ENCODE measurements at places on chromosomes 4 and X. TPM values are rescaled to one million over a fixed set of nuclear protein-coding genes. Genes with fewer than 3 reads are reported as not detected.

DNA sequence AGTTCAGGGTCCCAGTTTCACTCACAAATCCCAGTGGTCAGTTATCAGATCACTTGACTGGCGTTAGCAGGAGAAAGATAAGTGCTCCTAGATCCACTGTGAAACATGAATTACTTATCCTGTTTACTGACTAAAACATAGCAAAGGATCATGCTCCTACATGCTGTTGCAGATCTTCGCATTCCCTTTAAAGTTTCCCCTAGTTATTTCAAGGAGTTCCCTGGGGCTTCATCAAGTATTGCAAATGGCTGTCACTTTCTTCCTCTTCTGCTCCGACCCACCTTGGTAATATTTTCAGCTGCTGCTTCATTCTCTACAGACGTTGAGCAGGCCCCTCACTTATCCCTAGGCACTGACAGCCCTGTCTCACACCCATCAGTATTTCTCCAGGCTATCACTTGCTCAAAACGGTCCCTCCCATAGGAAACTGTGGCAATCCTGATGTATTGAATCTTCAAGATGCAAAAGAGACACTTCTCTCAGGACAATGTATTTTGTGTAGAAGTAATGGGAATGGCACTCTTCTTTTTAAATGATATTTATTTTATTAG is 466.0 kb downstream of the INPP4B start:
- no peak for DNase-seq

- DNase-seq = no peak
Observed at GRCh38 chrX:136034668-136035067, 49.4 kb downstream of the SLC9A6 start.

DNA sequence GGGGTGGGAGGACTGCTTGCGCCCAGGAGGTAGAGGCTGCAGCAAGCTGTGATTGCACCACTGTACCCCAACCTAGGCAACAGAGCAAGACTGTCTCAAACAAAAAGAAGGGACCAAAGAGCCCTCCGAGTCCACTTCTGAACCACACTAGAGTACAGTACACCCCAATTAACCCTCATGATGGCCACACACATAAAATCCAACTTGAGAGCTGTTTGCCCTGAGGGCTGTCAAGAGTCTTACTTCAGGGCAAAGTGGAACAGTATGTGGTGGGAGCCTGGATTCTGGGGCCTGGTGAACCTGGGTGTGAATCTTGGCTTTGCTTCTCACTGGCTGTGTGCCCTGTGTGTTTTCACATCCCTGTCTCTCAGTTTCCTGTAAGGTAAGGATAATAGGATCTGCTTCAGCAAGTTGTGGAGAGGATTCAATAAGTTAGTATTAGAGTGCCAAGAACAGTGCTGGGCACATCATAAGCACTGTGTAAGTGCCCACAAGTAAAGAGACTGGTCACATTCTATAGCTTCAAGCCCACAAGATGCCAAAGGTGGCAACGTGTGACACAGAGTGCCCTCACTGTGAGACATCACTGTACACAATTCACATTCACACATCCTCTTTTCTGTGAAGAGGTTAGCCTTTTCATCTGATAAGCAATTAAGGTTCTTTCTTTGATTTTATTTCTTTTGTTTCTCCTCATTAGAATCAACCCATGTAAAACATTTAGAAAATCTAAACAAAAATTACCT is 52.1 kb downstream of the LEF1 start:
- no peak for DNase-seq

- peak; percentile 41 for DNase-seq
Observed at GRCh38 chr4:5812506-5813229, 80.2 kb downstream of the CRMP1 start.

GRCh38 chr4:168577624-168578023 is 80.8 kb downstream of the PALLD start:
- DNase-seq = no peak

- no peak for DNase-seq
Observed at GRCh38 chr4:123807866-123808265, 411.3 kb downstream of the SPRY1 start.

DNA sequence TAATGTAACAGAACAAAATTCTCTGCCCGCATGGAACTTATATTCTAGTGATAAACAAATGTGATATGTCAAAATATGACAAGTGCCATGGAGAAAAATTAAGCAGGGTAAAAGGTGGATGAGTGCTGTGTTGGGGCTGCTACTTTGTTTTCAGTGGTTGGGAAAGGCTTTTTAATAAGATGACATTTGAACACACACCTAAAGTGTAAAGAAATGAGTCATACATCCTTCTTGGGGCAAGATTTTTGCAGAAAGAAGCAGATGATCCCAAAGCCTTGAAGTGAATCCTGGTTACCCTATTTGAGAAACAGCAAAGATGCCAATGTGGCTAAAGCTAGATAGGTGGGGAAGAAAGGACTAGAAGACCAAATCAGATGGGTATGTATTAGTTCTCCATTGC is 564.1 kb downstream of the INPP4B start:
- DNase-seq = no peak

DNA sequence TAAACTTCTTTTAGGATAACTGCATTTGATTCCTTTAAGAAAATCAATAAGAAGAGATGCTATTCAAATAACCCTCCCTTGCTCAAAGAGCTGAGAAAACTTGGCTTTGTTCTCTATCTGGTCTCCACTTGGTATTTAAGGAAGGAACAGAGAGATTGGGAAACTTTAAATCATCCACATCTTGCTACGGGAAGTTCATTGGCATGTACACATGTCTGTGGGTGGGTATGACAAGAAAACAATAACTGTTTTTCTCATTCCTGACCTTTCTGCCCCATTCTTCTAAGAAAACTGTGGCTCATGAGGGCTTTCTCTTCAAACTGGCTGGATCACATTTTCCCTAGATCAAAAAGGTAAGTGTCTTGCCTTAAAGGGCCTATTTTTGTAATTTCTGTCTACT is 6.0 kb downstream of the SEL1L3 start:
- no peak for DNase-seq

- no peak for DNase-seq
Observed at GRCh38 chrX:19179389-19179788, 57.1 kb upstream of the ADGRG2 start.

GRCh38 chr4:120431180-120431579 is 364.5 kb upstream of the MAD2L1 start:
- no peak for DNase-seq

- DNase-seq = no peak
Observed at GRCh38 chrX:48835524-48836329, at the start of gene PCSK1N. Gene PCSK1N, minus strand, starts transcription at chrX:48835610. Its CDS starts 78 bp downstream, at chrX:48835532.

GRCh38 chrX:69556060-69557011 is 52.2 kb downstream of the NALF2 start:
- no peak for DNase-seq

GRCh38 chrX:144918936-144919335 is 328.4 kb upstream of the SPANXN1 start:
- DNase-seq = no peak

GRCh38 chr4:1973661-1974060 is 35.1 kb downstream of the NELFA start:
- no peak for DNase-seq

DNA sequence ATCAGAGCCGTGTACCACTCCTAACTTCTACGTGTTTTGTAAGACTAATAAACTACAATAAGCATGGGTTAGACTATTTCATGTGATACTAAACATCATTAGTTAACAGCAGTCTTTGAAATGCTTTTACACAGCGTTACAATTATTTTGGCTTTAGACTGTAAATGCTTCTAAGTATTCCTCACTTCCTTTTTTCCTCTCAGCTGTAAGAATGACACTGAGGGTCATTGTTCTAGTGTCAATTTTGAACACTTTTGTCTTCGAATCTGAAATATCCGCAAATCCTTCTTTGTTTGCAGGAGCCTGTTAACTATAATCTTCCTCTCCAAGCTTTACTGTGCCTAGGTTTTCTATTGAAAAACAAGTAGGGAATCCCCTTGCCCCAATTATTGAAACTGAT is 1.5 kb downstream of the ABCE1 start:
- DNase-seq = peak; percentile 26

DNA sequence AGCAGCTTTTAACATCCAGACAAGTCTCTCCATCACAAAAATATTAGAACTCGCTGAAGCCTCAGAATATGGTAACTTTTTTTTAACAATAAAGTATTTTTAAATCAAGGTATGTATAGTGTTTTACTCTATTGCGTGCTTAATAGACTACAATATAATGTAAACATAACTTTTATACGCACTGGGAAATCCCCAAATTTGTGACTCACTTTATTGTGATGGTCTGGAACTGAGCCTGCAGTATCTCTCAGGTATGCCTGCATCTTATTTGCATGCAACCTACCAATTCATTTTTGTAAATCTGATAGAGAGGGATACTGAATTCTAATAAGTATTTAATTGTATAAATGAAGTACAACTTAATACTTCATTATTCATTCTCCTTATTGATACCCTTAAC is 823.5 kb downstream of the ADGRL3 start:
- DNase-seq = no peak

- peak; percentile 35 for DNase-seq
Observed at GRCh38 chrX:51614353-51615012, 4.2 kb downstream of the CENPVL3 start.

DNA sequence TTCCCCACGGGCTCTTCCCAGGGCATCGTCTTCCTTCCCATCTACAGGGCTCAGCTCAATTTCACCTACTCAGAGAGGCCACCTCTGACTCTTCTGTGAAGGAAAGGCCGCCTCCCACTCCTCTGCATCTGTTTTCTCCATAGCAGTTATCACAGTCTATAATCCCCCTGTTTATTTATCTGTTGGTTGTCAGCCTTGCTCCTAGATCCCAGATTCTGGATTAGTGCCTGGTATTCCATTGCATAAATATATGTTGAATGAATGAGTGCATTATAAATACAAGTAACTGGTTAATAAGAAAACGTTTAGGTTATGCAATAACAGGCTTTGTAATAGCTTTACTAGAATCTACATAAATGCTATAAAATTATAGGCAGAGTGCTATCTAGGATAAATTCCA is 52.9 kb downstream of the NSG1 start:
- no peak for DNase-seq

- no peak for DNase-seq
Observed at GRCh38 chr4:91076147-91076546, 949.0 kb downstream of the CCSER1 start.

GRCh38 chr4:18630218-18631110 is 608.9 kb upstream of the LCORL start:
- no peak for DNase-seq

- peak; percentile 81 for DNase-seq
Observed at GRCh38 chr4:142815834-142816233, 30.3 kb downstream of the INPP4B start.

DNA sequence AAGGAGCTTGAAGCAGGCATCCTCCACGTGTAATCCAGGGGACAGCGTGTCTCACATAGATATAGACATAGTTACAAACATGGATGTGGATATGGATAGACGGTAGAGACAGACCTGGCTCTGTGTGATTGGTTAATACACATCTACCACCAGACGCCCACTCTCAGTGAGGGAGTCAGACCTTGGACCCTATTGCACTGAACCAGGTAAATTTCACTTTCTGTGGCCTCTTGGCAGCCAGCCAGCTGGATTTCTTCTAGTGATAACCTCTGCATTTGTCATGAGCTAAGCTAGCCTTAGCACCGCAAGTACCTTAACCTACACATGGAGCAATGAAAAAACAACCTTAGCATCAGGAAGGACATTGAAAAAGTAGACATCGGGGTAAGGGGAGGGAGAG is 79.2 kb upstream of the ACSL4 start:
- no peak for DNase-seq

- no peak for DNase-seq
Observed at GRCh38 chrX:13263560-13264251, 56.1 kb downstream of the ATXN3L start.

- peak; percentile 25 for DNase-seq
Observed at GRCh38 chrX:130909469-130910136, 6.6 kb upstream of the ENOX2 start.

The HMX1 gene
- total RNA-seq = not detected

The SYNPO2 gene
- 4.7 TPM for total RNA-seq

The CLTRN gene
- 1.0 TPM for total RNA-seq

The SLC6A14 gene
- total RNA-seq = not detected

The PNMA3 gene
- total RNA-seq = 0.93 TPM

The PNCK gene
- total RNA-seq = 0.65 TPM

The GLOD5 gene
- total RNA-seq = not detected

The RAB9B gene
- 2.2 TPM for total RNA-seq

The SPANXA2 gene
- total RNA-seq = not detected
